Activated CD4-positive, alpha-beta T cell treated with anti-CD3 and anti-CD28 coated beads for 24 hours (primary cell): ENCODE measurements at places on chromosomes 13 and 19.

GRCh38 chr13:77172650-77173049 lies 145.7 kb upstream of the FBXL3 start:
- DNase-seq, result no peak

DNA sequence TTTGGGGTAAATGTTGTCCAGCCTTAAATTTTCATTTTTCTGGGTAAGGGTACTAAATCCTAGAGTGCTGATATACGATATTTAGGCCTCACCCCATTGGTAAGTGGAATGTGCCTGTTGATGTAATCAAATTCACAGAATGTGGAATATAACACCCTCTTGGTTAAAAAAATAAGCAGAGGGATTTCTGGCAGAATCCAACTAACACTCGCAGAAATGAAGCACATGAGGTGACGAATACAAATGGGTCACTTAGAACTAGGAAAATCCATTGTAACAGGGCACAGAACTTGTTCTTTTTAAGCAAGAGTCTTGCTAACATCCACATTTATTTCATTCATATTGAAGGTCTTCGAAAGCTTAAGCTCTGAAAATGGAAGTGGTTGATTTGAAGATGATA lies 320.3 kb downstream of the SHISA2 start:
- no peak for DNase-seq

DNA sequence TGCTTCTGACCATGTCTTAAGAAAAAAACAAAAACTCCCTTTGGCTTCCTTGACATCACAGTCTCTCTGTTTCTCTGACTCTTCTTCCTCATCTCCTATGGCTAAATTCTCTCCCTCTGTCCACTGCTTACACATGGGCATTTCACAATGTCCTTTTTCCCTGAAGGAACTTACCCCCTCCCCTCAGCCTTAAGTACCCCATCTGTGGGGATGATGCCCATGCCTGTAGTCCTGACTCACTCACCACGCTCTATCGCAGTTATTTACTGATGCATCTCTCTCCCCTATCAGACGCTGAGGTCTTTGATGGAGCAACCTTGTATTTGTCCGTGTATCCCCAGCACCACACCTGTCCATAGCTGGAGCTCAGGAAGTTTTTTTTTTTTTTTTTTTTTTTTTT lies 32.4 kb downstream of the ACTN4 start:
- no peak for DNase-seq

- no peak for DNase-seq
Measured at GRCh38 chr13:91361755-91362271, 14.3 kb downstream of the MIR17HG start.

- peak; percentile 77 for DNase-seq
Measured at GRCh38 chr13:91398413-91399188, at the start of gene GPC5. GPC5 (plus strand) TSS chr13:91398621.

- DNase-seq, result no peak
Measured at GRCh38 chr13:22929381-22930126, 251.2 kb upstream of the SGCG start.

- DNase-seq, result no peak
Measured at GRCh38 chr19:33902802-33903488, 106.3 kb downstream of the KCTD15 start.

GRCh38 chr13:21465710-21466160 lies 6.6 kb upstream of the ZDHHC20 start:
- no peak for DNase-seq

- DNase-seq, result no peak
Measured at GRCh38 chr13:111201304-111201940, 86.3 kb downstream of the ARHGEF7 start.

GRCh38 chr19:6813659-6814058 lies 41.2 kb downstream of the VAV1 start:
- no peak for DNase-seq

GRCh38 chr19:5641171-5641570 lies 18.3 kb downstream of the SAFB start:
- DNase-seq, result no peak
